ENCODE measurements at places on chromosomes 5 and 9.

DNA sequence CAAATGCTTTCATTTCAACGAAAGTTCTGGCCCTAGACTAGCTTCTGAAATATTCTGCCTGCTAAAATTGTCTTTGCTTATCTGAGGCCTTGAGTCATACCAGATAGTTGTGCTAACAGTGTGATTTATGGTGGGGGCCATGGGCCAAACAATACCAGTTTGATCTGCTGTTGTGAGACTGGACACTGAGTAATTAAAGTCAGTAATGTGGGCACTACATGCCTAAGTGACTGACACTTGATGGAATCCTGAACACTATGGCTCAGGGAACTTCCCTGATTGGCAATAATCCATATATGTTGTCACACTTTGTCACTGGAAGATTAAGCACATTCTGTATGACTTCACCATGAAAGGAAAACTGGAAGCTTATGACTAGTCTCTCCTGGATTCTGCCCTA lies 127.6 kb upstream of the CYLC2 start:
- DNase-seq: peak; percentile 2
- no peaks in the 10 kb centered on the region for H3K27me3 ChIP-seq
- no peak overlapping the region for H3K27ac ChIP-seq
- H3K36me3 ChIP-seq: no peaks in the 10 kb centered on the region

DNA sequence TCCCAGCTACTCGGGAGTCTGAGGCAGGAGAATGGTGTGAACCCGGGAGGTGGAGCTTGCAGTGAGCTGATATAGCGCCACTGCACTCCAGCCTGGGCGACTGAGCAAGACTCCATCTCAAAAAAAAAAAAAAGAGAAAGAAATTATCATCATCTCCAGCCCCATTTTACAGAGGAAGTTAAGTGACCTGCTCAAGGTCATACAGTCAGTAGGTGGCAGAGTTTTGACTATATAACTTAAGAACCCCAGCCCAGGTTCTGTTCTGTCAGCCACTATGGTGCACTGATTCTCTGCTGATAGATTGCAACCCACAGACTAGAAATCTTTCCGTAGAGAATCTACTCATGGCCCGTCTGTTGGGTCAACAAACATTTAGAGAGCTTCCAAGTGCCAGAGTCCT lies 25.7 kb upstream of the DENND1A start:
- H3K36me3 ChIP-seq: no peaks in the 10 kb centered on the region
- no peak for DNase-seq
- no peaks in the 10 kb centered on the region for H3K27me3 ChIP-seq
- no peak overlapping the region for H3K27ac ChIP-seq
- no peaks in the 10 kb centered on the region for H3K4me1 ChIP-seq

DNA sequence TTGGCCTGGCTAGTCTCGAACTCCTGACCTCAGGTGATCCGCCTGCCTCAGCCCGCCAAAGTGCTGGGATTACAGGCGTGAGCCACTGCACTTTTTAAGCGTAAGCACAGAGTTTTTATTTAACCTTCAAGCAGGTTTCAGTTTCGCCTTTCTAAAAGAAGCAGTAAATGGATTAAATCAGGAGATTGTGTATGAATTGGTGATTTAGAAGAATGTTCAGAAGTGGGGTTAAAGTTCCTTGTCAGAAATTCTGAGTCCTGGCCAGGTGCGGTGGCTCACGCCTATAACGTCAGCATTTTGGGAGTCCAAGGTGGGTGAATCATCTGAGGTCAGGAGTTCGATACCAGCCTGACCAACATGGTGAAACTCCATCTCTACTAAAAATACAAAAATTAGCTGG lies 12.2 kb downstream of the HSPA4 start:
- H3K4me3 ChIP-seq: no peak overlapping the region
- no peak for DNase-seq
- peaks cover 19% of the 10 kb centered on the region for H3K36me3 ChIP-seq
- H3K27me3 ChIP-seq: no peaks in the 10 kb centered on the region
- no peak overlapping the region for H3K27ac ChIP-seq

DNA sequence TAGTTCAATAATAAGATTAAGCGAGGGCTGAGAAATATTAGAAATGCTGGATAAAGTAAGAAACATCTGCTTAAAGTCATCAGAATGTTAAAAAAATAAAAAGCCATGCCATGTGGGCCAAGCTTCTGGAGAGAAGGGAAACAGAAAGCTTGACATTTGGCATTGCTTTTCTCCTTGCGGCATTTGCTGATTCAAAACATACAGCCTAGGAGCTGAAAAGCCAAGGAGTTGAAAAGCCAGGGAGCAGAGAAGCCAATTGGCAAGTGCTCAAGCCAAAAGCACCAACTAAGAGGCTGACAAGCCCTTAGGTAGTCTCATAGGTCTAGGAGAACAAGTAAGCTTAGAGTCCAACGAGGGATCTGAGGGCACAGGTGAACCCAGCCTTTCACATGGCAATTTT lies 754.3 kb downstream of the TLE4 start:
- no peak overlapping the region for H3K27ac ChIP-seq
- DNase-seq: no peak
- H3K36me3 ChIP-seq: no peaks in the 10 kb centered on the region
- no peaks in the 10 kb centered on the region for H3K4me1 ChIP-seq
- H3K4me3 ChIP-seq: no peak overlapping the region

DNA sequence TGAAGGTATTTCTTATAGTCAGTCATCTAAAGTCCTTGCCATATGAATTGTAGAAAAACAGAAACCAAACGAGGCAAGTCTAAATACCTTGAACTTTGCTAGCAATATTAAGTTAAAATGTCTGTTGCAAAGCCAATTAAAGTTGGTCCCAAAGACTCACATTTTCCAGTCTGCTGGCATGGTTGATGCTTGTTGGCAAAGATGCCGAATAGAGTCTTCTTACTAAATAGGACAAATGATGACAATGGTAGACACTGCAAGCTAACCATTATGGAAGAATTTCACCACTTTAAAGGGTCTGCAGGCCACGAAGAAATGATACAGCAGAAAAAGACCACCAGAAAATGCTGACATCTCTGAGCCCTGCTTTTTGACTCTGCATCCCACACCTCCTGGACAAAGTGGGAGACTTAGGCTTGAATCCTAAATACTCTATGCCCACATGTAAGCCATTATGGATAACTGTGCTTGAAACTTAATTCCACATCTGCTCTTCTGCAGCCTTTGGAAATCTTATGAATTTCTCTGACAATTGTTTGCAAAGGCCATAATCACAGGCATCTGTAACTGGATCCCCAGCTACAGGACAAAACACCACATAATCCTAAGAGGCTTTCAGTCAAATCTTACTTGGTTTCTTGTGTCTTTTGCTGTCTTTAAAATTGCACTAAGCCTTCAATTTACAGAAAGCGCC lies 61.3 kb downstream of the LHFPL2 start:
- DNase-seq: no peak
- H3K4me1 ChIP-seq: peaks cover 32% of the 10 kb centered on the region
- H3K4me3 ChIP-seq: no peak overlapping the region
- no peaks in the 10 kb centered on the region for H3K36me3 ChIP-seq
- H3K27me3 ChIP-seq: no peaks in the 10 kb centered on the region

- H3K36me3 ChIP-seq: no peaks in the 10 kb centered on the region
- H3K4me3 ChIP-seq: no peak overlapping the region
- H3K4me1 ChIP-seq: no peaks in the 10 kb centered on the region
- no peak overlapping the region for H3K27ac ChIP-seq
Observed at GRCh38 chr5:88395264-88395663, 126.6 kb upstream of the TMEM161B start.

- no peaks in the 10 kb centered on the region for H3K36me3 ChIP-seq
- no peaks in the 10 kb centered on the region for H3K27me3 ChIP-seq
- DNase-seq: no peak
- H3K4me3 ChIP-seq: no peak overlapping the region
- H3K4me1 ChIP-seq: no peaks in the 10 kb centered on the region
- no peak overlapping the region for H3K27ac ChIP-seq
Observed at GRCh38 chr9:82209797-82210470, 221.4 kb downstream of the SPATA31D1 start.

DNA sequence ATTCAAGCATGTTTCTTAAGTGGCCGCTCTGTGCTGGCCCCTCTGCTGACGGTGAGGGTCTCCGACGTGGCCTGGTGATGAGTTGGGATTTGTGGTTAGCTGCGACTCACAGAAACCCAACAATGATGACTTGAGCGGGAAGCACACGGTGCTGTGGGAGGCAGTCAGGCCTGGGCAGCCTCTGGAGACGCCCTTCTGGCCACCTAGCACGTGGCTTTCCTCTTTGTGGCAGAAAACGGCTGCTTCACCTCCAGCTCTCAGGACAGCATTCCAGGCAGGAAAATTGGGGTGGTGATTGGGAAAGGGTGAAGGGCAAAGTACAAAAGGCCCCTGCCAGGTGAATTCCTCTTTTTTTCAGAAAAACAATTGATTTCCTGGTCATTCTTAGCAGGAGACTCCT lies 17.5 kb upstream of the IER5L start:
- no peak overlapping the region for H3K27ac ChIP-seq
- no peaks in the 10 kb centered on the region for H3K36me3 ChIP-seq
- H3K27me3 ChIP-seq: no peaks in the 10 kb centered on the region
- no peak for DNase-seq

DNA sequence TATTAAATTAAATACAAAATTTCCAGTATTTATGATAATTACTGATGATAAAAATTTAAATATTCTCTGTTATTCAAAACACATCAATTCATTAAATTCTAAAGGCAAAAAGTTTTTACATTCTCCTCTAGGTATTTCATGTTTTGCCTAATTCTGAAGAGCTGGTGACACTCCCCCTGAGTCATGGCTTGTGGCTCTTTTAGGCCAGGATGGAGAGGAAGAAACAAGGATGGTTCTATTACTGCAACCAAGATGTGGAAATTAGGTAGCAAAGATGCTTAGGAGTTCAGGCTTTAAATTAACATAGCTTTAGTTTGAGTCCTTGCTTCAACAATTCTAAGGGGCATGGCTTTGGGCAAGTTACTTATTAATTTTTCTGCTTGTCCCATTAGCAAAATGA lies 1295.8 kb downstream of the EFNA5 start:
- no peaks in the 10 kb centered on the region for H3K4me1 ChIP-seq
- no peak for DNase-seq
- no peaks in the 10 kb centered on the region for H3K36me3 ChIP-seq
- no peak overlapping the region for H3K4me3 ChIP-seq
- no peaks in the 10 kb centered on the region for H3K27me3 ChIP-seq

- no peak overlapping the region for H3K4me3 ChIP-seq
- H3K27ac ChIP-seq: no peak overlapping the region
- H3K4me1 ChIP-seq: peaks cover 1% of the 10 kb centered on the region
- H3K27me3 ChIP-seq: no peaks in the 10 kb centered on the region
- no peaks in the 10 kb centered on the region for H3K36me3 ChIP-seq
Observed at GRCh38 chr5:78367318-78367991, 7.0 kb downstream of the SCAMP1 start.

- peak; percentile 30 for DNase-seq
- no peak overlapping the region for H3K27ac ChIP-seq
- H3K36me3 ChIP-seq: no peaks in the 10 kb centered on the region
- H3K4me1 ChIP-seq: no peaks in the 10 kb centered on the region
- no peak overlapping the region for H3K4me3 ChIP-seq
Observed at GRCh38 chr5:82274343-82275211, 3.6 kb downstream of the RPS23 start.

DNA sequence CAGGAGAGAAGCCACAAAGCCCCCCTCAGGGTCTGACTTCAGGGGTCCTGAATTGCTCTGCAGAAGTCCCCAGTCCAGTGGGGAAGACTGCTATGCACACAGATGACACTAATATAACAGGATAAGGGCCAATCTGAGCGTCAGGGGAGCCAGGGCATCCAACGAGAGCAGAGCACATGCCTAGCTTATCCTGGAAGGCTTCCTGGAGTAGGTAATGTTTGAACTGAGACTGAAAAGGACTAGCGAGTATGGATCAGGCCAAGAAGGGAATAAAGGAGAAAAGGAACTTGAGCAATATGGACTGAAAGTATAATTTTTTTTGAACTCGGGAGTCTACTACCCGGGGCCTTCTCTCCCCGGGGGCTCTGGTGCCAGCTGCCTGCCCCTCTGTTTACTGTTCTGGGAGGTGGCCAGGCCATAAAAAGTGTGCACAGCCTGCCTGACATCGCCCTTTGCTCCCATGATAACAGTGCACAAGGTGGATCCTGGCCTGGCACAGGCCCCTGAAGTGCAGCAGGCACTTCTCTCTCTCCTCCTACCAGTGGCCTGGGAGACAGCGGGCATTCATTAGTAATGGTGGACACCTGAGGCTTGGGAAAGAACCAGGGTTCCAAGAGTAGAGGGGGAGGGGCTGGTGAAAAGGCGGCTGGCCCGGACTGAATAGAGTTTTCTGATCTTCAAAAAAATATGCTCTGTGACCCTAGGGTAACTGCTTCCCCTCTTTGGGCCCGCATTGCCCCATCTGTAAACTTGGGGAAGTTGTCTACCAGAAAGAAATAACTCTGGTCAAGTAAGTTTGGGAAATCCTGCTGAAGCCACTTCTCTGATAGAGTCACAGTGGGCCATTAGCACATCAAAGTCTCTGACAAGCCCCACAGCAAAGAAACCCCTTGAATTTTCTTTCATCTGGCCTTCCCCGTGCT lies 4.6 kb upstream of the SLC6A7 start:
- no peak overlapping the region for H3K4me3 ChIP-seq
- peak; percentile 10 for DNase-seq
- no peaks in the 10 kb centered on the region for H3K27me3 ChIP-seq
- H3K27ac ChIP-seq: no peak overlapping the region
- H3K4me1 ChIP-seq: peaks cover 2% of the 10 kb centered on the region

DNA sequence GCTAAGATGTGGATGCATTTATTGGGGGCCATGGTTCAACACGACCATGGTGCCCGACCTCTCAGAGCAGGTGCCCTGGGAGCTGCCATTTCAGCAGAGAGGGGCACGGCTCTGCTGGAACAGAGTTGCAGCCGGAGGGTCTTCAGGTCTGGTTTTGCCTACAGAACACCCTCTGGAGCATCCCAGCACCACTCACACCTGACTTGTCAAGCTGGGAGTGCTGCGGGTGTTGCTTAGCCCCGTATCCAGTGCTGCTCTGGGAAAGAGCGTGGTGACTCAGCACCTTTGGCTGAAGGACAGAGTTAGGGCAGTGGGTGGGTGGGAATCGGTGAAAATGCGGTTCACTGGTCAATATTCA lies 36.5 kb upstream of the IRX4 start:
- no peaks in the 10 kb centered on the region for H3K36me3 ChIP-seq
- H3K27ac ChIP-seq: no peak overlapping the region
- H3K4me3 ChIP-seq: no peak overlapping the region
- H3K4me1 ChIP-seq: no peaks in the 10 kb centered on the region

DNA sequence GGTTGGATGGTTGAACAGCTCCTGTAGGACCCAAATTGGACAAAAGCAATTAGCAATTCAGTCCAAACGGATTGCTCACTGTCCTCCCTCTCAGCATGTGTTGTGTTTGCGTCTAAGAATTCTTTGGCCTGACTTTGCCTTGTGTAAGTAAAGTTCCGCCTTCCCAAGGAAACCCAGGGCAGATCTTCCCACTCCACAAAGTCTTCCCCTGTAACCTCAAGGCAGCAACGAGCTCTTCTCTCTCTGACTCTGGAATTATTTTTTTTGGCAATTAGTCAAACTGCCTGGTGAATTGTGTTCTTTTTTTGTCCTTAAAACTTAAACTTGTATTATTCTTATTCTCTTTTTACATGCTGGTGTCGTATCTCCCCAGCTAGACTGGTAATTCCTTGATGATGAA lies 20.7 kb upstream of the BASP1 start:
- H3K4me1 ChIP-seq: no peaks in the 10 kb centered on the region
- H3K27ac ChIP-seq: no peak overlapping the region
- no peaks in the 10 kb centered on the region for H3K36me3 ChIP-seq
- DNase-seq: no peak
- no peak overlapping the region for H3K4me3 ChIP-seq

GRCh38 chr5:95365302-95366095 lies 25.7 kb upstream of the FAM81B start:
- H3K4me3 ChIP-seq: no peak overlapping the region
- H3K36me3 ChIP-seq: no peaks in the 10 kb centered on the region
- no peak overlapping the region for H3K27ac ChIP-seq
- no peaks in the 10 kb centered on the region for H3K4me1 ChIP-seq

GRCh38 chr5:74296685-74297408 lies 343.7 kb downstream of the ENC1 start:
- no peak overlapping the region for H3K27ac ChIP-seq
- peaks cover 5% of the 10 kb centered on the region for H3K4me1 ChIP-seq
- no peak for DNase-seq
- no peaks in the 10 kb centered on the region for H3K27me3 ChIP-seq
